Transverse colon (tissue), 4 donors: ENCODE measurements at places on chromosomes 16 and 17.
A peak's percentile ranks its signal among the peaks of the same experiment; 100 is the strongest.

DNA sequence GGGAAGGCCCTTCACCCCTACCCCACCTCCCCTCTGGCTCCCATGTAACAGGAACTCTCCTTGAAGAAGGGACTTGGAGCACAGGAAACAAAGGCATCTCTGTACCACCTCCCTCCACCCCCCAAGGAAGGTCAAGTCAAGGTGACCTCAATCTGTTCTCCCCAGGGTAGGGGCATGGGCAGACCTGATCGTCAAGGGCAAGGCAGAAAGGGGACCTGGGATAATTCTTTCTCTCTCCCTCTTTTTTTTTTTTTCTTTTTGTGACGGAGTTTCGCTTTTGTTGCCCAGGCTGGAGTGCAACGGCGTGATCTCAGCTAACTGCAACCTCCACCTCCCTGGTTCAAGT lies 4.3 kb upstream of the STAT5A start:
- no peaks in the 10 kb centered on the region for H3K27me3 ChIP-seq
- DNase-seq: no peak
- no peak overlapping the region for H3K27ac ChIP-seq
- H3K36me3 ChIP-seq: no peaks in the 10 kb centered on the region
- peaks cover 23% of the 10 kb centered on the region for H3K4me1 ChIP-seq
- H3K4me3 ChIP-seq: no peak overlapping the region

DNA sequence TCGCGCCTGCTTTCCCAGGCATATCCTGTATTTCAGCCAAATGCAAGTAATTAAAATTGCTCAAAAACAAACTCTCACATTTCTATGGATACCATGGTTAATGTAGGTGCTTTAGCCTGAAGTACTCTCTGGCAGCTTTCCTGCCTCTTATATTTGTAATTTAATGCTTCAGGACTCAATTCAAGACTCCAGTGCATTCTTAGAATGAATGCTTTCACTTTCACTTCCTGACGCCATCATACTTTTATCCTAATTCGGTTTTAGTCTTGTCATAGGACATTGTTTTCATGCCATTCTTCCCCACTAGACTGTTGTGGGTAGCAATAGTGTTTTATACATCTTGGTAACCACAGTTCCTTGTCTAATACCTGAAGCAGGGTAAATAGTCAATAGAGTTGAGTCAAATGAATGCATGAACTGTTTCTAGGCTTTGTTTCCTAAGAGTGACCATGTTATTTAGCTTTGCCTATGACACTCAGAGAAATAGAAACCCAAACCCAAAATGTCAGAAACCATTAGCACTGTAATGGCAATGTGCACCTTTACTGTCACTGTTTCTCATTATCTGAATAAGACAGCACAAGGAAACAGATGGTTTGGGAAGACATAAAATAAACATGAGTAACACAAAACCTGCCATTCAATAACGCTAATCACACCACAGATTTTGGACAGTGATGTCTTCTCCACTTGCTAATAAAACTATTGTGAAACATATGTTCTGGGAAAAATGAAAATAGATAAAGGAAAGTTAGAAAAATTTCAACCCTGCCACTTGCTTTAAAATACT lies 705.5 kb downstream of the CDH11 start:
- H3K27me3 ChIP-seq: no peaks in the 10 kb centered on the region
- H3K27ac ChIP-seq: peak overlapping the region; percentile 21
- H3K36me3 ChIP-seq: no peaks in the 10 kb centered on the region
- H3K4me1 ChIP-seq: peaks cover 25% of the 10 kb centered on the region

GRCh38 chr17:63066158-63066813 lies 100.3 kb downstream of the TANC2 start:
- DNase-seq: no peak
- no peaks in the 10 kb centered on the region for H3K27me3 ChIP-seq
- no peaks in the 10 kb centered on the region for H3K4me1 ChIP-seq
- H3K27ac ChIP-seq: no peak overlapping the region
- H3K4me3 ChIP-seq: no peak overlapping the region
- H3K36me3 ChIP-seq: no peaks in the 10 kb centered on the region

DNA sequence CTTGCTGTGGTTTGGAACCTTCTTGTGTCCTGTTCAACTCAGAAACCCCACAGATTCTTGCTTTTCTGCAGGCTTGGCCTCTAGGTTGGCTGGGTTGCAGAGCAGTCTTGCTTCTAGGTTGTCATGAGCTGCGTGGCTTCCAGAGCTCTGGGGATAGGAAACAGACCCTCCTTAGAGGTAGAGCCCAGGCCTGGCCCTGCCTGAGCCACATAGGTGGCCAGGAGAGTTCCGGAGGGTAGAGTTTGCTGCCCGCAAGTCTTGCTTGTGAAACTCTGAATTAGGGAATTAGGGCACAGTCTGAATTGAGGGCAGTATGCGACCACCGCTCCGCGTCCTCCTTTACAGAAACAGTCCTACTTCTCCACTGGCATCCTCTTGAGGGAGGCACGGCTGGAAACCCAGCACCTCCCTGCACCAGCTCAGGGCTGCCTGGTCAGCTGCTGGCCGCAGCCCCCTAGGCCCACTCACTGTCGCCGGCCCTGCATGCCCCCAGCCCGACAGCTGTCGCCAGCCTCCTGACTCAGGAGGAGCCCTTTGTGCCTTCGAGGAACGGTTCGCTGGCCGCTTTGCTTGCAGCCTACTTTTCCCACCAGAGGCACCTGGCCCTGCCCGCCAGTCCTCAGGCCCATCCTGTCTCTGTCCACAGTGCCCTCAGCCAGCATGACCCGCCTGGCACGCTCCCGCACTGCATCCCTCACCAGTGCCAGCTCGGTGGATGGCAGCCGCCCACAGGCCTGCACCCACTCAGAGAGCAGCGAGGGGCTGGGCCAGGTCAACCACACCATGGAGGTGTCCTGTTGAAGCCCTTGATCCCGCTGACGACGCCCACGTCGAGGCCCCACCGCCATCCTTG lies 4.3 kb upstream of the SETD6 start:
- no peak overlapping the region for H3K27ac ChIP-seq
- DNase-seq: no peak
- H3K36me3 ChIP-seq: no peaks in the 10 kb centered on the region
- H3K4me1 ChIP-seq: peaks cover 9% of the 10 kb centered on the region
- H3K27me3 ChIP-seq: peaks cover 19% of the 10 kb centered on the region

GRCh38 chr17:63423251-63423950 lies 22.7 kb downstream of the CYB561 start:
- no peaks in the 10 kb centered on the region for H3K27me3 ChIP-seq
- H3K36me3 ChIP-seq: no peaks in the 10 kb centered on the region
- no peak for DNase-seq

GRCh38 chr17:66951605-66951953 lies 12.9 kb upstream of the CACNG4 start:
- H3K27me3 ChIP-seq: peaks cover 3% of the 10 kb centered on the region
- no peak overlapping the region for H3K27ac ChIP-seq
- H3K4me1 ChIP-seq: peaks cover 6% of the 10 kb centered on the region

DNA sequence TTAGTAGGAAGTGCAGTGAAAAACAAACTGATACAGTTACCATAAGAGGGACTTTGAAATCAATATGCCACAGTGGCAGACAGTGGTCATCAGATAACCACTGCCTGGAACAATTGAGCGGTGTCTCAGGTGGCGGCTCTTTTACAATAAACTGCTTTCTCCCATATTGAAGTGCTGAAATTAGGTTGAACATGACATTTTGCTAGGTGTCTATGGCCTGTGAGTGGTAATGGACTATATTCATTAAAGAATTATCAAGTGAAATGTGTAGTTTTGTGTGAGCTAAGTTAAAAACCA lies 214.7 kb downstream of the RPTOR start:
- H3K4me1 ChIP-seq: peaks cover 6% of the 10 kb centered on the region
- H3K36me3 ChIP-seq: peaks cover 3% of the 10 kb centered on the region
- H3K27ac ChIP-seq: peak overlapping the region; percentile 11
- no peak overlapping the region for H3K4me3 ChIP-seq
- H3K27me3 ChIP-seq: no peaks in the 10 kb centered on the region
